ENCODE measurements at places on chromosomes 2 and 18.

GRCh38 chr2:219765231-219765911, 137.9 kb downstream of the SLC4A3 start:
- DNase-seq, result no peak

- DNase-seq, result peak; percentile 66
Measured at GRCh38 chr2:218257390-218257981, 3.3 kb upstream of the GPBAR1 start.

DNA sequence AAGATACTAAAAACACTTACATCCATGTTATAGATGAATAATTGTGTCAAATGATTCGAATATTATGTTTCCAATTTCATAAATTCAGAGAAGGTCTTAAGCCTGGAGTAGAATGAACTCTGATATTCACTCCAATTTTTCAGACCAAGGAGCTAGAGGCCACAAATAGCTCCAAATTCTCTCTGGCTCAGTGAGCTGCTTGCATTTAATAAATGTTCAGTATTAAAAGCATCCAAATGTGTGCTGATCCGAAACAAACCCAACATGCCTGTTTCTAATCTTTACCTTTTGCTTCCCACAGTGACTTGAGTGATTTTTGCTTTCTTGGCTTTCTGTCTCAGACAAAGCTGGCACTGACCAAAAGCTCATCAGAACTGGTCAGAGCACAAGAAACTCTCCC, 291.4 kb downstream of the CCDC85A start:
- DNase-seq, result no peak

GRCh38 chr2:240564561-240565332, 3.5 kb upstream of the RNPEPL1 start:
- peak; percentile 57 for DNase-seq

- DNase-seq, result peak; percentile 55
Measured at GRCh38 chr2:96142217-96143113, 2.8 kb downstream of the DUSP2 start.

DNA sequence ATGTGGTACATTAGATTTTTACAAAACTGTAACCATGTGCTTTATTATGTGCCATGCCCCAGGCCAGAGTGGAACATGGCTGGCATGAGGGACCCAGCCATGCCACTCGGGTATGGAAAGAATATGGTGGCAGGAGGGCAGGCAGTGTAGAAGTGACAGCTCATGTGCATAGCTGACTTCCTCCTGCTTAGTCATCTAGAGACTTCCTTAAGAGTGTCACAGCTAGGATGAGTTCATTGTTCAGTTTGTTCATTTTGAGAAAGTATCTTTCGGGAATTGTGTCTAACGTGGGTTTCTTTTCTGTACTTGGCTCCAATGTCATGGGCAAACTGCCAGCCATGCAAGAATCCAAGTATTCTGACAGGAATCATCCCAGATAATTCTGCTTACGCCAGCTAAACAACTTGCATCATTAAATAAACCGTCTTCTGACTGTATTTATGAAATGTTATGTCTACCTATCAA, 94.3 kb upstream of the ITGB6 start:
- DNase-seq, result no peak

DNA sequence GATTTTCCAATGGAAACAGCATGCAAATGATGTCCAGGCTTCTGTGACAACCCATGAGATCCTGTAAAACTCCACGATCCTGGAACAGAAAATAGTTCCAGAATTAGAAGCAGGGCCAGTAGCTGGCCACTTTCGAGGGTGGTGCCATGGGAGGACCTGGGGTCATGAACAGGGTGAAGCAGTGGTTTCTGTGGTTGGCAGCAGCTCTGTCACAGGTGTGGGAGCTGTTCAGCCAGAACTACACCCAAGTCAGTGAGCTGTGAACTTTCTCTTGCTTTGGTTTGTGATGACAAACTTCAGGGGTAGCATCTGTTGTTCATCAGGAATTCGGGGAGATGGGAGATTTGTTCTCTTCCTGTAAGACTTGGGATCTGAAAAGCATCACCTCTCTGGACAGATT, 314.4 kb upstream of the NT5C1B start:
- no peak for DNase-seq

GRCh38 chr2:43133708-43134570, 92.5 kb downstream of the ZFP36L2 start:
- peak; percentile 88 for DNase-seq

DNA sequence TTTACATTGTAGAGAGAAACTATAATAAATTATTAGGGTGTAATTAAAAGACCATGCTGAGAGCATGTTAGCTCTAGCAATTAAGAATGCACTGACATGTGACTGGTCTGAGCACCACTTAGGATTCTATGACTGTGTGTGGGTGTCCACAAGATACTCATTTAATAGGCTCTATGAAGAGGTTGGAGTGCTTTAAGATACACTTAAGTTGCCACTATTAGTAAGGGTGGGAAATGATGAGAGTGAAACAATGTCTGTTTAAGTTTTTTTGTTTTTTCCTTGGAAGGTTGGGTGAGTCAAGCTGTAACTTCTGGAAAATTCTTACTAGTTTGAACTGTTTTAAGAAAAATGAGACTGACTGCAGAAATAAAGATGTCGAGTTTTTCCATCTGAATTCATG, 1.8 kb upstream of the FAP start:
- DNase-seq, result no peak

DNA sequence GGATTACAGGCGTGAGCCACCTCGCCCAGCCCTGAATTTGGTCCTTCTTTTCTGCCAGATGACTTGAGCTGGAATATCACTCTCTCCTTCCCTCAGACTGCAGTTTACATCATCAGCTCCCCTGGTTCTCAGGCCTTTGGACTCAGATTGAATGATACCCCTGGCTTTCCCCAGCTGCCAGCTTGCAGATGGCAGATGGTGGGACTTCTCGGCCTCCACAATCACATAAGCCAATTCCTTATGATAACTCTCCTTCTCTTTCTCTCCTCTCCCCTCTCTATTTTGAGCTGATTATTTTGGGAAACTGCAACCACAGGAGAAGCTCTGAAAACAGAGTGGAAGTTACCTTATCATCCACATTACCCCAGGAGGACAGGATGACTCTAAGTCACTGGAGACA, 33.4 kb upstream of the ATP8B1 start:
- DNase-seq, result no peak

DNA sequence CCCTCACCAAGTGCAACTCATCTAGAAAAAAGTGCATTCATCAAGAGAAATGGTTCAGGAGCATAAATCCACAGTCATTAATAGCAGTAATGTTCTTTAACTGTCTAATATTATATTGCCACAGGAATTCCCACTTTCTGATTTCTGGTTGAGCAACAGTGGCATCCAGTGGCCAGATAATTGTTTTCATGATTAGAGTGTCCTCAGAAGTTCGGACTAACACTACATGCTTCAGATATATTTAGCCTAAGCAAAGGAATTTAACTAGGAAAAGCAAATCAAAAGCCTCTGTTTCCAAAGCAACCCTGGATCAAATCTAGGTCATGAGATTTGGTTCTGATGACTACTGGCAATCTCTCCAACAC, 9.8 kb upstream of the ERBB4 start:
- no peak for DNase-seq

- DNase-seq, result no peak
Measured at GRCh38 chr18:46601141-46601805, 55.7 kb downstream of the LOXHD1 start.

GRCh38 chr2:71240794-71241193, 13.9 kb upstream of the PAIP2B start:
- no peak for DNase-seq

GRCh38 chr2:36246320-36246990, 109.1 kb upstream of the CRIM1 start:
- no peak for DNase-seq

DNA sequence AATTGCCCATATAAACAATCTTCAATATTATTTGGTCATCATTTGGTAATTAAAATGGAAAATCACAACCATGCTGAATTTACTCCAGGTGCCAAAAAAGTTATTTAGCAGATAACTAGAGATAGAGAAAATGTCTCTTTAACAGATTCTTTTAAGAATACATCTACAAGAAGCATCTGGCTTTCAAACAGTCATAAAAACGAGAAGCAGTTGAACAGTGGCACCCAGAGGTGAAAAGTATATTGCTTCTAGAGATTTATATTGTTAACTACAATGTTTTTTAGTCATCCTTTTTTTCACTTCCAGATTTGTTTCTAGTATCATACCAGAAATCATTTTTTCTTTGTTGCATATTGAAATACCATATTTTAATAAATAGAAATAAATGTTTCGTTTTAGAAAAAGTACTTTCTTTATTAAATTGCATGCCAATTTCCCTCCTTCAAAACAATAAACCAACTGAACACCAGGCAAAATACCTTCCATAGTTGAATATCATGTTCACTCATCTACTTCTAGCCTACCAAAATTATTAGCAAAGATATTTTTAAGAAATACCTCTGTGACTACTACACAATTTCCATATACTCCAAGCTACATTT, 65.4 kb upstream of the HNRNPA3 start:
- peak; percentile 29 for DNase-seq

GRCh38 chr18:80171054-80171872, 62.2 kb downstream of the ADNP2 start:
- DNase-seq, result peak; percentile 63

- no peak for DNase-seq
Measured at GRCh38 chr2:39483534-39483933, 46.4 kb upstream of the MAP4K3 start.

DNA sequence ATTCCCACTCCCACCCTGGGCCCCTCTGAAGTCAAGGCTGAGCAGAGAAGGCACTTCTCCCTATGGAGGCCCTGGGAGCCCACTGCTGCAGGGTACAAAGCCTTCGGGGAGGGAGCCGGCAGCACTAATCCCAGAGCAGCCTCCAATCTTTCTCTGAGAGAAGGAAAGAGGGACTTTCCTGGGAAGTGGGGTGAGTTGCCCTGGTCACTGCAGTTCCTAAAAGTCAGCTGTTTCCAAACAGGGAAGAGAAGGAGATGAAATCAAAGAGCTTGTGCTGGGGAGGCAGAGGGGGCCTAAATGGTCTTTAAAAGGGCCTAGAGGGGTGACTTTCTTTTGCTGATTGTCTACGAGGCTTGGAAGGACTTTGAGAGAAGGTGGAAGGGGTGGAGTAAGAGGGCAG, 264.7 kb downstream of the TNS1 start:
- DNase-seq, result no peak

GRCh38 chr2:1248187-1248586, 165.1 kb upstream of the TPO start:
- DNase-seq, result no peak

- no peak for DNase-seq
Measured at GRCh38 chr2:79849949-79850348, 337.1 kb downstream of the CTNNA2 start.

GRCh38 chr18:69953191-69953590, 5.5 kb upstream of the CD226 start:
- no peak for DNase-seq

DNA sequence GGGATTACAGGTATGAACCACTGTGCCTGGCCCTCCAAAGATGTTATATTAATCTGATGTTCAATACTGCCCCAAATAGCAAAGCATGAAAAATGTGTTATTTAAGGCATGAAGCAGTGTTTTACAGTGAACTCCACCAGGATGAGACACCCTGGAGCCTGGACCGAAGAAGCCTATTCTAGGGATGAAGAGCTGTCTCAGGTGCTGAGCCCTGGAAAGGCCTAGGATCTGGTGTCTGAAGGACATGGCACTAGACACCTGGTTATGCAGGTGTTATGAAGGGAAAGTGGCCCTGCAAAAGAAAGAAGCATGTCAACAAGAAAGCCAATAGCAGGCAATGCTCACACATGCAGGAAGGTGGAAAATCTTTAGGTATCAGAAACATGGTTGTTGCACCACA, 374.4 kb downstream of the CLIP4 start:
- no peak for DNase-seq

DNA sequence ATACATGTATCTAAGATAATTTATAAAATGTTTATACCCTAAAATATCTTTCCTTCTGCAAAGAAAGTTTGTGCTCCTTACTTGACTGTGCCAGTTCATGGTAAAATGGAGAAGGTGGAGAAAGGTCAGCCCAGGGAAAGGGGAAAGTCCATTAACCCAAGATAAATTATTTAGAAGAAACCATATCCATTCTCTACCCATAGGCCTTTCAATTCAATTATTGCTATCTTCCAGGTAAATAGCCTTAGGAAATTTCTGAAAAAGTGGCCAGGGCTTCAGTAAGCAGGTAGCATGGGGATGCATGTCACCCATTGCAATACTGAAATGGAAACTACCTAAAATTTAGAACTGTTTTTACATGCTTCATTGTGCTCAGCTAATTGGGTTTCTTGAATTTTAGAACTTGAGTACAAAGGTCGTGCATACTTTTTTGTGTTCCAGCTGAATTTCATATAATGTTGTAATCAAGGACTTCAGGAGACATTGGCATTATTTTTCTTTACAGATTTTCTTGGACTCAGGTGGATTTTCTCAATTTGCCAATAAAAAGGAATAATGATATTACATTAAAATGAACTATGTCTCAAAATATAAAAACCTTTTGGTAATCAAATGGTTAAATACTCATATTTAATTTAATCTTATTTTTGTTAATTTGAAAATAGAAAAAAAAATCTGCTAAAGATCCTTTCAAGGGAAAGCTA, 124.9 kb downstream of the CSRNP3 start:
- DNase-seq, result no peak

- no peak for DNase-seq
Measured at GRCh38 chr2:134875309-134875708, 36.9 kb downstream of the ACMSD start.

DNA sequence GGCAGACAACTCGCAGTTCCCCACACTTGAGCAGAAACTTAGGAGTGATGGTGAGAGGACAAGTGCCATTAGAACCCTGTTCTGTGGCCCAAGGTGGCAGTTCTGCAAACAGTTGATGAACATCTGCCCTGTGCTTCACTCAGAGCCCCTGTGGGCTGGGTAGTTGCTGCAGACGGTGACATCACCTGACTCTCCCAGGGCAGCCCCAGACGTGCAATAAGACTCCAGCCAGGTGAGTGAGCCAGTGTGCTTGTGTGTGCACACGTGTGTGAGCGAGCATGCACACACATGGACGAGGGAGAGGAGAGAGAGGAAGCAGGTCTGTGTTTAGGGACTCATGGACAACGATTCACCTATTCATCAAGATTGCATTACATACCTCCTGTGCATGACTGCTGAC, 136.0 kb upstream of the GLI2 start:
- DNase-seq, result no peak

DNA sequence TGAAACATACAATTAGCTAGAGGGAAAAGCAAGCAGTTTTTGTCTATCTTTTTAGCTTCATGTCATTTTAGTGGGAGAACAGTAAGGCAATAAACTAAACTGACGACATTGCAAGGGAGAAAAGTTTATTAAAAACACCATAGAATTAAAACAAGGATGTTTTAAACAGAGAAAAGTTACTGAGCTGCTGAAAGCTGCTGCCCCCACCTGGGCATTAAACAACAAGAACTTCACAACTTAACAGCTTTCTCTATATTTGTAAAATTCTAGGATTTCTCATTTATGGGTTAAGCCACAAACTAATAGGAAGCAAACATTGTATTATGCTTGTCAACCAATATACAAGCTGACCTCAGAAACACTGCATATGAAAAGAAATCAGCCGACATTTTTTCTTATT, 289.2 kb downstream of the ERBB4 start:
- DNase-seq, result no peak
